Activated gamma-delta T cell treated with Interleukin-2 at 50 U/mL for 16 hours (primary cell): ENCODE measurements at places on chromosomes 12 and 14.

- no peak for DNase-seq
Observed at GRCh38 chr12:2693244-2693860, 101.4 kb upstream of the FKBP4 start.

DNA sequence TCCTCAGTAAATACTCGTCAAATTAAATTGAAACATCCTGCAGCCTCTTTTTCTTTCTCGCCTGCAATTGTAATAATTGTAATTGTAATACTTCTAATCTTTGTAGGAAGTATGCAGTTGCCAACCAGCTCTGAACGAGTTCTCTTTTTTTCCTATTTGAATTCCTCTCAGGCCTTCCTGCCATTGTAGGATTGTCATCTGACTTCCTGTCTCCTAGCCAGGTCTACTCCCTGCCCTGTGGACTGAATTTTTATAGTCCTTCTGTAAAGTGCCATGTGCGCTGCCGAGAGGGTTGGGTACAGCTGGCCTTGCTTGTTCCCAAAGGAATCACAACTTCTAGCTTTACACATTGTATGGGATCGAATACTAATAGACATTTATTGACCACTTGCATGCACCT is 183.3 kb downstream of the SSPN start:
- no peak for DNase-seq

- DNase-seq, result no peak
Observed at GRCh38 chr12:108826101-108826806, 31.1 kb downstream of the SSH1 start.

DNA sequence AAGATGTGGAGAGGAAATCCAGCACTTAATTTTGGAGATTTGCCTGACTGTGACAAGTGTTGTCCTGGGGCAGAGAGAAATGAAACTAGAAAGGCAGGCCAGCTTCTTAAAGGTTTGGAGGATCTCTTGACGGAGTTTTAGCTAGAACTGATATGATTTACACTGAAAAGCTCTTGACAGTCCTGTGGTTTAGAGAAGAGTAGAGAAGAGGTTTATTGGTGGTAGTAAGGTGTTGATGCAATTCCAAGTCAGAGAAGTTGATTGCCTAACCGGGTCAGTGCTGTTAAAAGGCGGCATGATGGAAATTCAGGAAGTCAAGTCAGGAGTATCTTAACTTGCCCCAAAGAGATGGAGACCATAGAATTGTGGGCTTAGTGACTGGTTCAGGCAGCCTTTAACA is 89.0 kb upstream of the TRAF3 start:
- no peak for DNase-seq

DNA sequence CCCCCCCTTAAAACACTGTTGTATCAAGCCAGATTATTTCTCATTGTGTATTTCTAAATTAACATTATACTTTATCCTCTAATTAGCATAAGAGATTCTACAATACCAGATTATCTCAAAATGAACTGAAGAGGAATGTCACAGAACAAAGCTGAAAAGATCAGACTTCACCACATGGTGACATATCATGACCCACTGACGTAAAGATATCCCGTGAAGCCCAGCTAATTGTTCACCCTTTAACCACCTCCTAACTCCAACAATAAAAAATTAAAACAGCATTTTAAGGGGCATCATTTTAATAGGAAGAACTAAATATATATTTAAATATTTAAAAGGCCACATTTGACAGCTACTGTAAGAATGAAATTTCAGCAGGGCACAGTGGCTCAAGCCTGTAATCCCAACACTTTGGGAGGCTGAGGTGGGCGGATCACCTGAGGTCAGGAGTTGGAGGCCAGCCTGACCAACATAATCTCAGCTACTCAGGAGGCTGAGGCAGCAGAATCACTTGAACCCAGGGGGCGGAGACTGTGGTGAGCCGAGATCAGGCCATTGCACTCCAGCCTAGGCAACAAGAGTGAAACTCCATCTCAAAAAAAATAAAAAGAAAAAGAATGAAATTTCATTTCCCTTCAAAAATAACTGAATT is 29.0 kb downstream of the CDK17 start:
- no peak for DNase-seq

GRCh38 chr12:52225752-52226151 is 7.3 kb upstream of the KRT7 start:
- no peak for DNase-seq

DNA sequence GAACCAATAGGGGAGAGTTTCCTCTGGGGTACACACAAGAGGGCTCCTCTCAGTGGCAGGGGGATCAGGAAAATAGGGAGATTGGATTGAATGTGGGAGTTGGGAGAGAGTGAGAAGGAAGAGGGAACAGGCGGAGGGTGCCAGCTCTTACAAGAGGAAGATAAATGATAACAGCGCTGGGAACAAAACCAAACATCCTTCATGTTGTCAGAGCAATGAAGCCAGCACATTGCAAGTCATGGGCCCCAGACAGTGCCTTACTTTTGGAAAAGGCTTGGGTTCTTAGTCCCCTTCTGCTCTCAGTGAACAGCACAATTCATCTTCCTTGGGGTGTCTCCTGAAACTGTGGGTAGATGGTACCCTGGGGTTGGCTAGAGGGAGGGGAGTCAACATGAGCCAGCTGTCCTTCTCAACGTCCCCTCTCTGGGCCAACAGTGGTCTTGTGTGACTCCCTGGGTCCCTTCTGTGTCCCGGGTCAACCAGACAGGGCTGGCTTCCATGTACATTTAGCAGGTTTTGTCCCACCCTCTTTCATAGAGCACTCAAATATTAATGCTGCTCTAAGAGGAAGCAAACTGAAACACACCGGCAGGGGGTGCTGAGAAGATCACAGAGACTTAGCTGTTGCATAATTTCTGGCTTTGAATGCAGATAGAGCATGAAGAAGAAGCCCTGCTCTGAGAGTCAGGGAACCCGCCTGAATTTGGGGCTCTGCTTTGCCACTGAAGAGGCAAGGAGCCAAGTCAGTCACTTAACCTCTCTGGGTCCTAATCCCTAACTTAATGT is 138.5 kb downstream of the ESRRB start:
- DNase-seq, result no peak

GRCh38 chr14:23877538-23878180 is 75.9 kb upstream of the DHRS4 start:
- no peak for DNase-seq

- no peak for DNase-seq
Observed at GRCh38 chr14:102584871-102585869, 7.3 kb upstream of the RCOR1 start.

GRCh38 chr14:105151838-105152793 is 16.5 kb downstream of the JAG2 start:
- no peak for DNase-seq

DNA sequence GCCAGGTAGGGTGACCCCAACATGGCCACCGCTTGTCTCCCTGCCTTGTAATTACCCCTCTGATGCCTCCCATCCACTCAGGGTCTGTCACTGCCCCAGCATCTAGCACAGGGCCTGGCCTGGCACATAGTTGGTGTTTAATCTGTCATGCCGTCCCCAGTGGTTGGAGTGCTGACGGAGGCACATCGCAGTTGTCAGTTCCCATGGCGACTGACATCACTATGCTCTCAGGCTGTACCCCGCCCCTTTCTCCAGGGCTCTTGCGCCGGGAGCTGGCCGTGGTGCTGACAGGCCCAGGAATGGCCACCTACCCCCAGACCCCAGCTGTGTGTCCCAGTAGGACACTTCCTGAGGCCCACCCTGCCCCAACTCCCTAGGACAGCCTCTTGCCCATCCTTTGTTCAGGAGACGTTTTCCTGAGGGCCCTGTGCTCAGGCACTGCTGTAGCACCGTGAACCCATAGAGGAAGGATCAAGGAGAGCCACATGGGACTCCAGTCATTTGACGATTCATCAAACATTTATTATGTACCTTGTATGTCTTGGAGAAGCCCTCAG is 23.0 kb downstream of the FAM222A start:
- DNase-seq, result peak; percentile 1

GRCh38 chr14:46964378-46964777 is 312.8 kb upstream of the RPL10L start:
- no peak for DNase-seq

GRCh38 chr14:30620178-30620577 is 1.9 kb upstream of the SCFD1 start:
- no peak for DNase-seq

GRCh38 chr12:17076811-17077210 is 470.8 kb upstream of the LMO3 start:
- DNase-seq, result no peak

DNA sequence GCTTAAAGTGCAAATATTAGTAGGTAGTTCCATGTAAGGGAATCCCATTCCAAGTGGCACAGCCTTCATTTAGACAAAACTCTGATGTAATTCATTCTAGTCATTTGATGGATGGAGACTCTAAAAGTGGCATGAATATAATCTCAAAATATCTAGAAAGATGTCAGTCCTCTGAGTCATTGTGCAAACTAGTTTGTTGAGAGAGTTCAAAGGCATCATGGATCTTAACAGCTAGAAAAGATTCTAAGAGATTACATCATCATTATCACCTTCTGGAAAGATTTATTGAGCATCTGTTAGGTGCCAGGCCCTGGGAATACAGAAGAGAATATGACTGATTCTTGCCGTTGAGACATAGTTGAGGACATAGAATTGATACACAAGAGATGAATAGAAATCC is 30.7 kb downstream of the CRADD start:
- DNase-seq, result no peak

DNA sequence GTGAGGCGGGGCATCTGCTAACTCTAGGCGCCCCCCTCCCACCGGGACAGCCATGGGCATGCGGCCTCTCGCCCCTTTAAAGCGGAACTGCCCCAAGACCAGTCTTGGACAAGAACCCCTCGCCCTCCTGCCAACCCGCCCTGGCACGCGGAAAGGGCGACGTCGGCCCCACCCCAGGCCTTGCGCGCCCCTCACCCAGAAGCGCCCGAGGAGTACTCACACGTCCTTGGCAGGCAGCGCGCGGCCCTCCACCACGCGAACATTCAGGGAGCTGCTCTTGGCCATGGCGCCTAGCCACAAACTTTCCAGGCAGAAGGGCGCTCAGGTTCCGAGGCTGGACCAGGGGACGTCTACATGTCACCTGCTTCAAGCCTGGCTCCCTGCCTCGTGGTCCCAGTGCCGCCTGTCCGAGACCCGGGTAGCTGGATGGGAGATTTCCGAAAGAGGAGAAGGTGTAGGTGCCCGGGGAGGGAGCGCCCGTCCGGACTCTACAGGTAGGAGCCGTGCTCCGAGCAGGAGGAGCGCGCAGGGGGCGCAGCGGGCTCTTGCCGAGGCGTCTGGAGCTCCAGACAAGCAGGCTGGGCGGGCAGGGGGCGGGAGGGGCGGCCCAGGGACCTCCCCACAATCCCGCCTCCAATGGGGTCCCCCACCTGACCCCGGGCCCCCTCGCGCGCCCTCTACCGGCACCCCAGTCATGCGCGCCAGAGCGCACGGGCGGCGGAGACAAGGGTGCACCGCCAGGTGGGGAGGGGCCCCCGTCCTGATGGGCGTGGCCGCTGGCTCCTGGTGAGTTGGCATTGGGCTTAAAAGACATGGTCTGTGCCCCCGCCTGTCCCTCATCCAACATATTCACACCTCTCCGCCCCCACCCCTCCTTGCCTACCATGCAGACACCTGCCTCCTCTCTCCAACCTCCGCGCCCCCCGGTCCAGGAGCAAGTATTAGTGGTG is at the start of gene RASAL1:
Gene RASAL1 (minus strand): TSS at position 584 of the 950 bp plus-strand sequence. CDS start 299 bp downstream, at position 285.
- peak; percentile 53 for DNase-seq

- DNase-seq, result no peak
Observed at GRCh38 chr12:19196959-19197630, 67.6 kb downstream of the PLEKHA5 start.

GRCh38 chr12:100566887-100567637 is 6.4 kb upstream of the GAS2L3 start:
- DNase-seq, result no peak

DNA sequence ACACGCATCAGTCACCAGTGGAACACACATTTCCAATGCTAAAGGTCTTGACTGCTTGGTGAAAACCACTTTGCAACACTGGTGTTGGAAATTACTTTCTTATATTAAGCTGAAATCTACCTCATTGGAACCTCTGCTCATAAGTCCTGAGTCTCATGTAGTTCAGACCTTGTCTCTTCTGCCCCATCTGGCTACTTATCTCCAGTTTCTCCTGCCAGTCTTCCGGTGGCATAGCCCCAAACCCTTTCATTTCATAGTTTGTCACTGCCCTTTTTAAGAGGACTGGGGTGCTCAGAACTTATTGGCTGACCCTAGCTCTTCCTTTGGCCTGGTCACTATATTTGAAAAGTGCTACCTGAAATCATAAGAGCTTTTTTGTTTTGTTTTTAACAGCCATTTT is 43.7 kb downstream of the HELB start:
- no peak for DNase-seq

GRCh38 chr12:78914859-78915331 is 50.3 kb downstream of the SYT1 start:
- DNase-seq, result no peak

- no peak for DNase-seq
Observed at GRCh38 chr14:45145214-45145613, 9.5 kb downstream of the FANCM start.

- peak; percentile 50 for DNase-seq
Observed at GRCh38 chr14:92603309-92604242, 90.0 kb downstream of the RIN3 start.

GRCh38 chr12:11687528-11687927 is 38.1 kb downstream of the ETV6 start:
- DNase-seq, result no peak

DNA sequence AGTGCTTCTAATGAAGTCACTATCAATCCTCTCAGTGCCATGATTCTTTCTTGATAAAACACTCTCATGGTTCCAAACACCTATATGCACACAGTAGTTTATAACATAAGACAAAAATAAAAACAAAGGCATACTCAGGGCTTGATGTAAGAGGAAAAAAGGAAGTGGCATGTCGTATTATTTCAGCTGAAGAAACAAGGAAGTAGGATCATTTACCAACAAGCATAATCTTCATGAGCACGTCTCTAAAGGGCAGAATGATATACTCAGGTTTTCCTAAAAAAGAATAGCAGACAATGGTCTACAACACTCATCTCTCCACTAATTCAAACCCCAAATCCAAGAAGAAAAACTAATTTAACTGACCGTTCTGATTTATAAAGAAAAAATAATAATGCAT is 33.9 kb downstream of the NUMB start:
- DNase-seq, result no peak

DNA sequence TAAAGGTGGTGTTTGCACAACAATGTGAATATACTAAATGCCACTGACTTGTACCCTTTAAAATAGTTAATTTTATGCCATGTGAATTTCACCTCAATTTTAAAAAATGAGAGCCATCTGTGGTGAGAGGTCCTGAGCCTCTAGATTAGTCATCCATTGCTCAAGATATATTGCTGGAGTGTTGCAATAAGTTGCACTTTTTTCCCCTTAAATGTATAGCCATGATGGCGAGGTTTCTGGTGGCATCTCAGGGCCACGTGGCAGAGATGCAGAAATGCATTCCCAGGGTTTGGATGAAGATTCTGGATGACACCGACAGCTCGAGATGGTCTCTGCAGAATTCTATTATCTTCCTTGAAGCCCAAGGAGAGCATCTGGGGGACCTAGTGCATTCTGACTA is 153.7 kb downstream of the AACS start:
- DNase-seq, result no peak
